ENCODE measurements at places on chromosomes 1 and 21.
A peak's percentile ranks its signal among the peaks of the same experiment; 100 is the strongest.

DNA sequence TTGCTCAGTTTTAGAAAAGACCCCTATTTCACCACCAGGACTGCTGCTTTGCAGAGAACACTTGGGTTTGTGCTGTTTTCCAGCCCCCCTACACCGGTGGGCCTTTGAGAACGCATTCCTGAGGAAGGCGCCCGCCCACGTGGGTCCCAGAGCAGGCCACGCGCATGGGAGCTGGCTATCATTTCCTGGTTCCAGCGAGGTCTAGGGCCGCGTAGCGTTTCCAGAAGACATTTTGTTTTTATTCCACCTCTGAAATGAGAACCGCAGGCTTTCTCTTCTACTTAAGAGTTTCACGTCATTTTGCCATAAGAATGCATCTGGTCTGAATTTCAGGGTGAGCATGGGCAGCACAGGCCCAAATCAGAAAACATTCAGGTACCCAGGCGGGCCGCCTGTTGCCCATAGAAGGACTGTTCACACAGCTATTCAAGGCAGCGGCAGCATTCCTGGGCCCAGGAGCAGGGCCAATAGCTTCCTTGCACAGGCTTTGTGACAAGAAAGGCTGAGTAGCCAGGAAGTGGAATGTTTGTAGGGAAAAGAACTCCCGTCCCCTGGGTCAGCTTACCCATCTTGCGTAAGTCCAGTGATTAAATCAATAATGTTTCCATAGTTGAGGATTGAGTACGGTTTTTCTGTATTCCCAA is 1.4 kb upstream of the KLHL21 start:
- no peak for DNase-seq

- no peak for DNase-seq
Observed at GRCh38 chr1:83883979-83884378, 115.0 kb downstream of the TTLL7 start.

- DNase-seq, result no peak
Observed at GRCh38 chr1:3588395-3588794, 22.9 kb downstream of the MEGF6 start.

GRCh38 chr1:206835186-206835585 is 30.2 kb upstream of the IL20 start:
- DNase-seq, result no peak

GRCh38 chr1:46767649-46768282 is 31.1 kb upstream of the CYP4B1 start:
- no peak for DNase-seq

DNA sequence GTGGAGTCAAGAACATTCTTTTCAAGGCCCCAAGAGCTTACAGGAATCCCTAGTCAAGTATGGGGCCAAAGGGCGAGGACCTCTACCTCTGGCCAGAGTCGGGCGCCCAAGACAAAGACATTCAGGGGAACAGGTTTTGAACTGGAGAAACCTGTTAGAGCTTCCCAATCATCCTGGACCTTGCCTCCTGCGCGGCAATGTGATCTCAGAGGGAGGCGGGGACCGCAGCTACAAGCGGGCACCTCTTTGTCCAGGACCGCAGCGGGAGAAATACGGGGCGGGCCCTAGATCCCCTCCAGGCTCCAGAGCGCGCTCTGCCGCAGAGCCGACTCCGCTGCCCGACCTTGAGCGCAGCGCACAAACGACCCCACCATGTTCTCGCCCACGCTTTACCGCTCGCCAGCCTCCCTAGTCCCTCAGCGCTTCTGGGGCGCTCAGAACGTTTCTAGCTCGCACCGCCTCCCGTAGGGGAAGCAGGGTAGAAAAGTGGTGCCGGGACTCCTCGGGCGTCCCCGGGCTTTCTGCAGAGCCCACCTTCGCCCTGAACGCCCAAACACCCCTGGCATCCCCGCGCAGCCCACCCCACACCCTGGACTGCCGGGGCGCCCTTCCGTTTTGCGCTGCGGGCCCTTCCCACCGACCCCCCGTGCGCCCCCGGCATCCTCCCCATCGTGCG is 28.1 kb downstream of the RABIF start:
- no peak for DNase-seq

DNA sequence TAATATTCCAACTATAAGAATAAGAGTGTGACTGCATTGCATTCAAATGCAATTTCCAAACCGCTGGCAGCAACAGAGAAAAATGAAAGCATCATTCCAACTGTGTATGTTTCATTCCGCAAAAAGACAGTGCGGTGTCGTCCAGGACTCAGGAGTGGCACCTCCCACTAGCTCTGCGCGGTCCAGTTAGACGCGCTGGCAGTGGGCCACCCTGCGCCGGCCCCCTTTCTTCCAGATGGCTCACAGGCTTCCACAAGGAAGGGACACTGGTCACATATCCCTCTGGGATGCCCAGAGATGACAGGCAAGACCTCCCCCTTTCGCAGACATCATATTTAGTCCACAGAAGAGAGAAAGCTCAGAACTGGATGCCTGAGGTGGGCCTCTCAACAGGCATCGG is 11.9 kb downstream of the WRAP73 start:
- DNase-seq, result no peak

DNA sequence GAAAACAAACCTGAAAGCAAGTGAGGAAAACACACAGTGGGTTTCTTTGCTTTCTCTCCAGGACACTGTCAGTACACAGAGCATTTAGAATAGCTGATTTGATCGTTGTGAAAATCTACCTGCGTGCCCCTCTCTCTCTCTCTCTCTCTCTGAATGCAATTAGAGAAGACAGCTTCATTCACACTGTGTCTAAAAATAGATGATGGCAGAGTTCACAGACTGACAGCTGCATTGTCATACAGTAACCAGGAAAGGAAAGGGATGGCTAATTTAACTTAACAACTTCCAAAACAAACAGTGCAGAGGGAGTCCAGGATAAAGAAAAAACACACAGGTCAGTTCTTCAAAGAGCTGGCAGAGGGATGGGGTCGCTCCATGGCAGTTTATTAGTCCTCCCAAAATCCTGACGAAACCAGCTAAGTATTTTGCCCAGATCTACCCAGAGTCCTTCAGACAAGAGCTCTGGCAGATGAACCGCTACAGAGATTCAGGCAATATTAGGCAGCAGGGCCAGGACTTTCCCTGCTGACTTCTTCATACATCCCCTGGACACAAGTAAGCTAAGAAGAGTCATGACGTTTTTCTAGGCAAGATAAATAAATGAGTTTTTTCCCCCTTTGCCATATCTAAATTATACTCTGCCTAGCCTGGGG is 58.9 kb downstream of the WLS start:
- DNase-seq, result no peak

DNA sequence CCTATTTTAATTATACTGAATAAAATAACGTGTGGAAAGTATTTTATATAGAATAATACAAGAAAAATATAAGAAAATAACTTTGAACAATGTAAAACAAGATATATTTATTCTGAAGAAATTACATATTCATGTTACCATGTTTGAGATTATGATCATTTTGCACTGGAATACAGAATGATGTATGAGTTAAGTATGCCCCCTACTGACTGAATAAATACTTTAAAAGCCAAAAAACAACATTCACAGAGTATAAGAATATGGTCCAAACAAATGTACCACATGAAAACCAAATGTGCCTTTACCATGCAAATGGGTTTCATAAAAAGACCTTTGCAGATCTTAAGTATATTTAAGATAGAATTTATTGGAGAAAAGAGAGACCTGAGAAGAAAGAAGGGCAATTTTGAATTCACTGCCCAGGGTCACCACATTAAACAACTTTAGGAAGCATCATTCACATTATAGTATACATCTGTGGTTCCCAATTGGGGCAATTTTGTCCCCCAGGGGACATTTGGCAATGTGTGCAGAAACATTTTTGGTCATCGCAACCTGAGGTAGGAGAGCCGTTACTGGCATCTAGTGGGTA is 136.6 kb upstream of the GFI1 start:
- no peak for DNase-seq

DNA sequence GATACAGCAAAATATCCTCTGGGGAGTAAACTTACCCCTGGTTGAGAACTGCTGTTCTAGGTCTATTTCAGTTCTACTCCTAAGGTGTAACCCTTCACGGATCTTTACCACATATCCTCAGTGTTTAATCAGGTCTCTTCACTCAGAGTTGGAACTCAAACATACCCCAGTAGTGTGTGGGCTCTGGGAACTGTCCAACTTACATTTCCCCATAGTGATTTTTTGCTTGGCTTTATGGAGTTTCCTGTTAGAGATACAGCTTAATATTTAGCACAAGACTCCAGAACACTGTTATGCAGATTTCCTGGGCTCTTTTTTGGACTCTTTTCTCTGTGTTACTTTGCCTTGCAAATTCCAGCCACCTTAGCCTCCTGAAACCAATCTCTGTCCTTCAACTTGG is 26.7 kb upstream of the LIN9 start:
- DNase-seq, result no peak

DNA sequence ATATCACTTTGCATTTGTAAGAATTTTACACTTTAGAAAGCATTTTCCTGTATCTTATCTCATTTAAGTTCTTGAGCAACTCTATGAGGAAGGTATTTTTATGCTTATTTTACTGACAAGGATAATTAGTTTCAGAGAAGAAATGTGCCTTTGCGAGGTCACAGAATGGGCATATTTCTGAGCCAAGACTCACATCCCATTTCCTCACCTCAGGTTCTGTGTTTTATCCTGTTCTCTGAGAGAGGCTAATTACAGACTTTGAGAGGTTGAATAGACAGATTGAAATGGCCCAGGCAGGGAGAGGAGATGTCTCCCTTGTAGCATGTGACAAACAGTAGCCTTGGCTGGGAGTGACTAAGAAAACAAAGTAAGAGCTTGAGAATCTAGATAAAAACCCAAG is 39.1 kb upstream of the ZC3H11B start:
- no peak for DNase-seq

DNA sequence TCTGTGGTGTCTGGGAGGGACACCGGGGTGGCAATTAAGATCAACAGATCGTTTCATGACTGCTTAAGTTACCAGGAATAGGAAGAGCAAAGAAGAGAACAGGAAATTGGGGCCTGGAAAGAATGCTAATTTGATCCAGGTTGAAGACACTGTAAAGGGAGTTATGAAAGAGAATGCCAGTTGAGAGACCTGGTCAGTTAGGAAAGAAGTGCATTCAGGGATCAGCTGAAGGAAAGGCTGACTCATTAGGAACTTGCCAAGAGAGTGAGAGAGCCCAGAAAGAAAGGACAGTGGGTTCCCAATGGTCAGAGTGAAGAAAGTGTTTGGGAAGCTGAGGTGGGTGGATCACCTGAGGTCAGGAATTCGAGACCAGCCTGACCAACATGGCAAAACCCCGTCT is 119.6 kb downstream of the UBE2U start:
- peak; percentile 33 for DNase-seq

GRCh38 chr1:19065526-19066247 is 109.2 kb upstream of the IFFO2 start:
- DNase-seq, result no peak

GRCh38 chr1:26692211-26692792 is 3.5 kb upstream of the ARID1A start:
- peak; percentile 85 for DNase-seq

GRCh38 chr1:243732637-243733036 is 117.4 kb downstream of the AKT3 start:
- DNase-seq, result no peak

- no peak for DNase-seq
Observed at GRCh38 chr1:215583185-215583749, 16.2 kb downstream of the KCTD3 start.

DNA sequence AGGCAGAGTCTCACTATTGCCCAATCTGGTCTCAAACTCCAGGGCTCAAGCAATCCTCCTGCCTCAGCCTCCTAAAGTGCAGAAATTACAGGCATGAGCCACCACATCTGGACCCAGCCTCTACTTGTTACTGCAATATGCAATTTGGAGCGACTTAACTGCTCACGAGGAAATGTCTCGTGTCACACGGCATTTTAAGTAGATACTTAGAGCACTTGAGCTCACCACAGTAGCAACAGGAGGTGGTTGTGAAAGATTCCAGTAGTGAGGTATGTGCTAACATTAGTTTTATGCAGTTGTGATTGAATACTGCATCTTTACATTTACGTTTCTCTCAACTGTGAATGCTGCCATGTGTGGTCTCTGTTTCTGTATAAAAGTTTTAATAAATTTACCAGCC is 5.8 kb upstream of the NDUFV3 start:
- DNase-seq, result no peak

DNA sequence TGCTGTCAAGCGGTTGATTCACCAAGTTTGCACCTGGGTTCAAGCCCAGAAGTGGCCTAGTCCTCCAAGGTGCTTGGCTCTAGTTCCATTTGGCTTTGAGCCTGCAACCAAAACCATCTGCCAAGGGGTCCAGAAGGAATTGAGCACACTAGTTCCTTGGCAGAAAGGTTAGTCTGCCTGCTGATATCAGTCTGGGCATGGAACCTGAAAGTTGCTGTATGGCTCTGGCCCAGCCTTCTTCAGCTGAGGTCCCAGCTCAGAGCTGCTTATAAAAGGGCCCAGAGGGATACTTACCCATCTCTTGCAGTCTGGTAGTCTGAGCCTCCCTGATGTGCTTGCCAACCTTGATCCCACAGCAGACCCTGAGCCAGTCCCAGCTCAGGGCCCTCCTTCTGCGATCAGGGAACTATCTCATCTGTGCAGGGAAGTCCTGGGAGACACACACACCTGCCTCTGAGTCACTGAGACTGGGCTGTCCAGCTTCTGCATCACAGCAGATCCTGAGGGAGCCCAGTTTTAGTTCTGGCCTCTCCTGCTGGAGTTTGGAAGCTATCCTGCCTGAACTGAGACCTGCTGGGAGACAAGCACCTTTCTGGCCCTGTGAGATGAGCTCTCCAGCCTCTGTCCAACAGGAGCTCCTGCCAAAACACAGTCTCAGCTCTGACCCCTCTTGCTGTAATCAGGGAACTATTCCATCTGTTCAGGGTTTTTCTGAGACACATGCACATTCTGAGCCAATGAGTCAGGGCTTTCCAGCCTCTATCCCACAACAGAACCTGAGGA is 75.8 kb downstream of the CTH start:
- peak; percentile 86 for DNase-seq
